ENCODE measurements at places on chromosomes 1 and 21.

DNA sequence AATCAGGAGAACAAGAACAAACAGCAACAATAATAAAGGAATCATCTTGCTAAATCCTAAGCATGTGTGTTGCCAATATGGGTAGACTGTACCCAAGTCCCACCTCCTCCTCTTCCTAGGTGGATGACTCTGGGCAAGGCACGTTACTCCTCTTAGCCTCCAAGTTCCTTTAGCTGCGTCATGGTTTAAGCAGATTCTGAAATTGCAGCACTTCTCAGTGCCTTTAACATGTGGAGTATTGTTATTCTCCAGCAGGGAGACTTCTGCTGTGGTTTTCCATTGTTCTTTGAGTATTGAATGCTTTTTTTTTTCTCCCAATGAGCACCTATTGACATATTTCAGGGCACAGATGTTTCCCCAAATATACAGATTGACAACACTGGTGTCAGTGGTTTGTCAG is 15.5 kb downstream of the ARHGEF10L start:
- DNase-seq = no peak

DNA sequence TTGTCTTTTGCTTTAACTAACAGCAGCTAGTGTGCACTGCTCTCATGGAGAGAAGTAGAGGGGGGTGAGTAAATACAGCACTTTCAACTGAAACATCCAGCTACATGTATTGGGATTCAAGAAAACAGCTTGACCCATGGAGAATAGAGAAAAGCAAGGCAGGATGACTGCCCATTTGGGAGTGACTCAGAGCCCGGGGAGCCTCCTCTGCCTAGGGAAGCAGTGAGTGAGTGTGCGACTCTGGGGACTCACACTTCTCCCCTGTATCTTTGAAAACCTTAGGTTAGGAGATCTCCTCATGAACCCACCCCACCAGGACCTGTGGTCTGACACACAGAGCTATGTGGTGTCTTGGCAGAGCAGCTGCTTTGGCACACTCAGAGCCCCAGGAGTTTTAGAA is 82.0 kb upstream of the PTGFR start:
- DNase-seq = no peak

DNA sequence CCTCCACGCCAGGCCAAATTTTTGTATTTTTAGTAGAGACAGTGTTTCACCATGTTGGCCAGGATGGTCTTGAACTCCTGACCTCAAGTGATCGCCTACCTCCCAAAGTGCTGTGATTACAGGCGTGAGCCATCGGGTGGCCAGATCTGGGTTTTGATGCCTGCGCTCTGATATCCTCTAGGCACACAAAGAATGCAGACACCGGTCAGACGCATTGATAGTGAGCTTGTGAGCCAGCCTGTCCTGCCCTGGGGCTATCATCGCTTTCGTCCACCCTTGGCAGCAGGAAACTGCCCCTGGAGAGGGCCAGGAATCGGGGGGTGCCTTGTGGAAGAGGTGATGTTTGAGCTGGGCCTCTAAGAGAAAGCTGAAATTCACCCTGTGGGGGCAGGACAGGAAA is 4.0 kb downstream of the FBLIM1 start:
- DNase-seq = no peak

- no peak for DNase-seq
Observed at GRCh38 chr1:246035060-246035541, 472.0 kb downstream of the SMYD3 start.
